ENCODE measurements at places on chromosomes 2 and 18.
A peak's percentile ranks its signal among the peaks of the same experiment; 100 is the strongest.

- DNase-seq: peak; percentile 55
Measured at GRCh38 chr2:100754951-100755350, 65.0 kb upstream of the NPAS2 start.

GRCh38 chr2:72131371-72131891, 16.2 kb downstream of the CYP26B1 start:
- DNase-seq: no peak

DNA sequence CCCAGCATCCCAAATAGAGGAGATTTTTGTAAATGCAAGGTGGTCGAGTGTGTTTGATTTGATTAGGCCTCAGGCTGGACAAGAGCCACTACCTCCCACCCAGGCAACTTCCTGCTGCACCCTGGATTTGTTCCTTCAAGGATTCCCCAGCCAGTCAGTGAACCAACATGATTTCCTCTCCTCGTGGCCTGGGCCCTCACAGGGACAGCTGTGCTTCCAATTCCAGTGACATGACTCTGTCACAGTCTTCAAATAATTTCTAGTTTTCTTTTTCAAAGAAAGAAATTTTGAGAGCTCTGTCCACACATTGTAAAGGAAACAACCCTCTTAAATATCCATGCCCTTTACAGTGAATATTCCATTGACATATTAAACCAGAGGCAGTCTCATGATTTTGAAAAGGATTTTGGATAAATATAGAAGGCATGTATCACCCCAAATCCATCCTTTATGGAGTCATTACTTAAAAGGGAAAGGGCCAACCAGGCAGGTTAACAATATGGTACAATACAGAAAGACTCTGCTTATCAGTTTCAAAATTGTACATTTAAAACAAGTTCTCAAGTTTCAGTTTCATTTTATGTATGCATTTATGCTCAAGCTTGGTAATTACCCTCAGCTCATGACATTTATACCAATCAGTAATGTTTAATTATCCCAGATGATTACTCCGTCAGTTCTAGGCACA, 121.3 kb upstream of the FOSL2 start:
- DNase-seq: no peak

DNA sequence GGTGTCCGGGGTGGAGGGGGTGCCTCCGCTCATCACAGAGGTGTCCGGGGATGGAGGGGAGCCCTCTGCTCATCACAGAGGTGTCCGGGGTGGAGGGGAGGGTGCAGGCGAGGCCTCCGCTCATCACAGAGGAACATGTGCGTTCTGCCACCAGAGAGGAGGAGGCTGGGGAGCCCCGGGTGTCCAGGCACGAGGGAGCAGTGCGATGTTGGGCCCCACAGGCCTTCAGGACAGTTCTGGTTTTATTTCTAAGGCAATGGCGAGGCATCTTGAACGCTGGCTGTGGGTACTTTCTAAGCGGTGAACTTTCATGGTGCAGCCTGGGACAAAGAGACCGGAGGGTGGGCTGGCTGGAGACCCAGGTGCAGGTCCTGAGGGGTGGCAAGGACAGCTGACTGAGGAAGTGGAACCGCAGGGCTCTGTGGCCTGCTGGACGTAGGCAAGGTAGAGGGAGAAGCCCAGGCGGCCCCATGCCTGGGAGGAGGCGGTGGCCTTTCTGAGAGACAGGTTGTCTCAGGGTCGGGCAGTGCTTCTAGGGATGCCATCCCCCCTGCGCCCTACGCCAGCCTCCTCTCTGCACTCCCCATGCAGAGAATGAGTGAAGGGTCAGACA, 196.6 kb upstream of the SALL3 start:
- DNase-seq: no peak

- DNase-seq: no peak
Measured at GRCh38 chr2:240960971-240961876, 37.2 kb upstream of the SNED1 start.

DNA sequence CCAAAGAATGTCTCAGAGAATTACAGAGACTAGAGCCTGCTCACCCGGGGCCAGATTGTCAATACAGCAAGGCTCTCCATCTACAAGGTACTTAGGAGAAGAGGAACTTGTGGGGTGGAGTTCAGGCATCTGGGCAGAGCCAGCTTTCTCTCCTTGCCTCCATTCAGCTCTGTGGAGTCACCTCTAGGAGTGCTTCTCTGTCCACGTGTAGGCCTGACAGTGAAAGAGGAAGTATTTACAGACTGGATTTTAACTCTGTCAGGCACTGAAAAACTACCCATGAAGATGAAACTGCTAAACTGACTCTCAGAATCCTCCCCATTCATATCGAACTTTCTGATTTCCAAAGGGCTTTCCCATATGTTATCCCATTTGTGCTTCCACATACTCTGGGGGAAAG, 315.6 kb downstream of the SETBP1 start:
- DNase-seq: no peak

DNA sequence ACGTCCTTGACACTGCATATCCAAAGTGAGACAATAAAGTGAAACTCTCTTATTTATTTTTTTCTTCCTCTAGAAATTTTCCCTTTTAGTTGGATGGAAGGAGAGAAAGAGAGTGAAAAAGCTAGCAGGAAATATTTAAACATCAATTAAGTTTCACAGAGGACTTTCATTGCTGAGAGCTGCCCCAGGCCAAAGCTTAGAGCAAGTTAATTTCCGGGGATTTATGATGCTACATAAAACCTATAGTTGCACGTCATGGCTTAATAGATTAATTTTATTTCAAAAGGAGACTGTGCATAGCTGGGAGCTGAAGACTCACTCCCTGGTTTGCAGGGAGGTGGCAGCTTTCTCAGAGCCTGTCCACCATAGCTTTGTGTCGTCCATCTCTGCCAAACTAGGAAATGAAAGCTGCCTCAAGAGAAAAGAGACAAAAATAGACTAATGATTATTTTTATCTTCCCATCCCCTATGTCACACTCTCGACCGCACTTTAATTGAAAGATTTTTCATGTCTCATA, 323.3 kb upstream of the RAB6C start:
- no peak for DNase-seq

GRCh38 chr18:35029770-35030169, 11.4 kb upstream of the MAPRE2 start:
- DNase-seq: no peak

- DNase-seq: no peak
Measured at GRCh38 chr18:41059126-41059415, 896.0 kb upstream of the PIK3C3 start.

GRCh38 chr2:64876137-64876647, 113.0 kb upstream of the SLC1A4 start:
- DNase-seq: peak; percentile 71

DNA sequence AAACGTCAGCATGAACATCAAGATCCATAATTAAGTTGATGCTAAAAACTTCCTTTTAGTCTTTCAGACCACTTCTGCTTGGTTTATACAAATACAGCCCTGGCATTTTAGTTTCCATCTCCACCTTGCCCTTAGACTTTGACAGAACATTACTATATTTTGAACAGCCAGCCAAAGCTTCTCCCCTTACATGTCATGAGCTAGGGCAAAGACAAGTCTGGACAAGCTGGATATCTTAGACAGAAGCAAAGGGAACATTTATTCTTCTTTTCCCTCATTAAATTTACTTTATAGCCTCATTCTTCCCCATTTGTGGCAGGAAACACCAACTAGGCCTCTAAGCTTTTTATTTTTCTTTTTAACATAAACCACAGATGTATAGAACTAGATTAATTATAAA, 403.3 kb downstream of the SUCLG1 start:
- DNase-seq: no peak

DNA sequence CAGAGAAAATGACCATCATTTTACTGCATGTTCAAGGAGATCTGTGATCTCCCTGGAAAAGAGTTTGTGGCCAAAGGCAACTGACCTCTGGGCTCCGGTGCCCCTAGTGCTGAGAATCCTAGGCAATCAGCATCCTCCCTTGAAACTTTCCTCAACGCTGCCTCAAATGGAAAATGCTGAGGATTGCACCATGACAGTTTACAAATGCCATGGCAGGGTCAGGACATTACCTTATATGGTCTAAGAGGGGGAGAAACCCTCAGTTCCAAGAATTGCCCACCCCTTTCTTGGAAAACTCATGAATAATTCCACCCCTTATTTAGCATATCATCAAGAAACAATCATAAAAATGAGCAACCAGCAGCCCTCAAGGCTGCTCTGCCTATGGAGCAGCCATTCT, 48.3 kb downstream of the ALPK2 start:
- peak; percentile 85 for DNase-seq

DNA sequence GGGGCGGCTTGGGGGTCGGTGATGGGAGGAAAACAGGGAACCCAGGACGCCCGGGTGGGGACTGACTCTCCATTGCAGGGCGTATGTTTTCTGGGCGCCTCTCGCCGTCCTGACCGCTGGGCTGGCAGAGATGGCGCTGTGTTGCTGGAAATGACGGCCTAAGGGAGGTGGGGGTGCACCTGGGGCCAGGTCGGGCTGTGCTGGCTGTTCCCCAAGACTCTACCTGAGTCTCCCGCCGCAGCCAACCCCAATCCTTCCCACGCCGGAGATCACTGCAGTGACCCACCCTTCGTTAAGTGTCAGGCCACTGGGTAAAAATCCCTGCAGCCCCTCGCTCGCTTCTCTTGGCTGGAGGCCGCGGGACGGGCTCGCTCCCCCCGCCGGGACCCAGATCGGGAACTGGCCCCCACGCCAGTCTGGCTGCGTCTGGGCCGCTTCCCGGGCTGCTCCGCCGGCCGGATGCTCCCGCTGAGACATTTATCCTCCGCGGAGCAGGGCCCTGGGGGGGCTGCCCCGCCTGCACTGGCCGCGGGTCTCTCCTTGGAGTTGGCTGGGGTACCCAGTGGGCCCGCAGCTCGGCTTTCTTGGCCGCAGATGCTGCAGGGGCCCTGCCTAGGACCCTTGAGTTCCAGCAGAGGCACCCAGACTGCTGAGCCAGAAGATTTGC, 7.8 kb upstream of the ARMC9 start:
- peak; percentile 58 for DNase-seq

- no peak for DNase-seq
Measured at GRCh38 chr2:20351555-20352229, 1.0 kb upstream of the PUM2 start.
